ENCODE measurements at places on chromosomes 12 and 14.

DNA sequence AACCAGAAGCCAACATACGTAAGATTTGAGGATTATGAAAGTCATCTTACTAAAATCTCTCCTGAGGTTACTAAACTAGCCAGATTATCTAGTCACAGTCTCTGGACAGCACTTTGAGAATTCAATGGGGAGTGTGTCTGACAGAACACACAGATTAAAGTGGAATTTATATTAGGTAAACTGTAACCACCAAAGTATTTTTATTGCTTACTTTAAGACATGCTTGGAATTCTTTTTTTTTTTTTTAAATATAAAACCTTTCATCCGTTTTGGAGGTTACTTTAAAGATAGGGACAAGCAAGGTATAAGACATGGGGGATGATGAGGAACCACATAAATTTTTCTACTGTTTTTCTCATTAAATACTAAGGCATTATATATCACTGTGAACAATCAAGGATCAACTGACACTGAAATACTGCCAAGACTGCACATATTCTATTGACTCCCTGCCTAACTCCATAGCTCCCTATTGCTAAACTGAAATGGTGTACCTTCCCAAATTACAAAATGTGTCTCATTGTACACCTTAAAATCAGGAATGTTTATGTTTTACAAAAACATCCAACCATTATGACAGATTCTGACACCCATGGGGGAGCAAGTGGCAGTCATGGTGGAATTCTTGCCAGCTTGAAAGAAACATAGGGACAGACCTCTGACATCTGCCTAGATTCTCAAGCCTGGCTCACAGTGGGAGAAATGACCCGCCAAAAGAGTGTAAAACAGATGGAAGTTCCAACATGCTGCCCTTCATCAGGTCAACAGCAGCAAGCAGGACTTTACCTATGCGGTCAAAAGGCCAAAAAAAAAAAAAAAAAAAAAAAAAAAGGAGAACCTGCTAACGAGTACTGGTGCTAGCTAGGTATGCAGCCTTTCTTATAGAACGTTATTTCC is 239.3 kb downstream of the MED13L start:
- no peak for DNase-seq

DNA sequence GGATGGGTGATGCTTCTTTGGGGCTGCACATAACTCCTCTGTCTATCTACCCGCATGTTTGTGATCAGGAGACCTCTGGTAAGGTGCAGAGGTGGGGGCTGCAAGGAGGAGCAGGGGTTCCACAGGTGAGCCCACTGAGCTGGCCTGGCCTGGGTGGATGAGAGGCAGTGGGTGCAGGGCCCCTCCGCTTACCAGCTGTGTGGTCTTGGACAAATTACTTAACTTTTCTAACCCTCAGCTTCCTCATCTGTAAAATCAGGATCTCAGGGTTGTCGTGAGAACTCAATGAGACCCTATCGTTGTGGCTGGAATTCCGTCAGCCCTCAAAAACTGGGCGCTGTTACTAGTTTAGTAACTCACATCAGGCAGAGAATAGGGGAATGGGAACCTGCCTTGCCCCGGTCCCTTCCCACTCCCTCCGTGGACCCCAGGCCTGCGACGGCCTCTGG is 7.5 kb downstream of the PTPN6 start:
- DNase-seq: no peak

DNA sequence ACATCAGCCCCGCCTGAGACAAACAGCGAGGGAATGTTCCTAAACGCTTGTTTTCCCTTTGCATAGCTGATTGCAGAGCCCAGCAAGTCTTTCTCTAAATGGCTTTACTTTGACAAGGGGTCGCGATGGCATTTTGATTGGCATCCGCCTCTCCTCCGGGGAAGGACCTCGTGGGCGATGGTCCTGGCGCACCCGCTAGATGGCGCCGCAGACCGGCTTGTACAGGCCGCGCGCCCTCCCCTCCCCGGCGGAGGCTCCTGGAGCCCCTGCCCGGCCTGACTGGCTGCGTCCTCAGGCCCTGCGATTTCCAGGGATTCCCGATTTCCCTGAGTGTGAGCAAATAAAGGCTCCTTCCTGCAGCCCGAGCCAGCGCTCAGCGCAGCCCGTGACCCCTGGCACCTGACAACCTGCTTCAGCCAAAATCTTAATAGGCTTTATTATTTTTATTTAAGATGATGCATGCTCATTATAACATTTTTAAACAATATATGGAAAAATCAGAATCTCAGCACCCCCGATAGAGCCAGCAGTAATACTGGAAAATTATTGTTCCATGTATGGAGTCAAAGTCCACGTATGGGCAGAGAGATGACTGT is 468.3 kb downstream of the AACS start:
- DNase-seq: peak; percentile 14

DNA sequence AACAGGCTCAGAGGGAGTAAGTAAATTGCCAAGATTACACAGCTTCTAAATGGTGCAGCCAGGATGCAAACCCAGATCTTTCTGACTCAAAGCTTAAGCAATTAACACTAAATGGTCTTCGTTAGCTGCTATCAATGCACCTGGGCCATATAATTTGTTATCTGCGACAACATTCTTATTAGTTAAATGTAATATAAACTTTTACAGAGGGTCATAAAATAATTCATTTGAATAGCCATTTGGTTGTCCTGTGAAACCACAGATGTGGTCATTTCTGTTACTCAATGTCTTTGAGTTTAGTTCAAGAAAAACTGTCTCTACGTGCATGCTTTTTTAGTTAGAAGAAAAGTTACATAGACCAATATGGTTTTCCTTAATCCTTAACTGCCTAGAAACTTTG is 22.1 kb upstream of the NAP1L1 start:
- DNase-seq: no peak

DNA sequence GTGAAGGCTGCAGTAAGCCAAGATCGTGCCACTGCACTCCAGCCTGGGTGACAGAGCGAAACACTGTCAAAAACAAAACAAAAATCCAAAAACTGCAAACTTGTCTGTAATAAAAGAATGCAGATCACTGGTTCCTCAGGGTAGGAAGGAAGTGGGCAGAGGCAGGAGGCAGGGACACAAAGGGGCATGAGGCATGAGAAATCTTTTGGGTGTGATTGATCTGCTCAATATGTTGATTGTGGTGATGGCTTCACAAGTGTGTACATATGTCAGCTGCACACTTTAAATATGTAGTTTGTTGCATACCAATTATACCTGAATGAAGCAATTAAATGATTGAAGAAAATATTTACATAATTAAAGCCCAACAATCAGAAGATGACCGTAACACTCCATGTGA is 117.6 kb downstream of the CMAS start:
- DNase-seq: no peak

DNA sequence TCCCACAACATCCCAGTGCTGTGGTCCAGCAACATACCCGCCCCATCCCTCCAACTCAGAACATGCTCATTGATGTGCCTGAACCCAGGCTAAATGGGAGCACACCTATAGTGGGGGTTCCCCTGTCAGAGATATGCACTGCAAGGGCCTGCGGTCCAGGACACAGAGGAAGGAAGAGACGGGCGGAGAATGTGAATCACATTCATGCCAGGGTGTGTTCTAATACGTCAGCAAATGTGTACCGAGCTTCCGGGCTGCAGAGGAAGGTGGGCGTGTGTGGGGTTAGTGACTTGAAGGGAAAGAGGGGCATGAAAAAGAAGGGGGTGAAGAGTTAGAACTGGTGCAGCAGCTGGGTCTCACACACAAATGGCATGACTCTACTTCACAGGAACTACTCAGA is 83.7 kb downstream of the DPF3 start:
- DNase-seq: no peak

- no peak for DNase-seq
Measured at GRCh38 chr12:45557016-45557415, 172.5 kb upstream of the ARID2 start.

- no peak for DNase-seq
Measured at GRCh38 chr12:98417266-98417665, 98.1 kb upstream of the TMPO start.

DNA sequence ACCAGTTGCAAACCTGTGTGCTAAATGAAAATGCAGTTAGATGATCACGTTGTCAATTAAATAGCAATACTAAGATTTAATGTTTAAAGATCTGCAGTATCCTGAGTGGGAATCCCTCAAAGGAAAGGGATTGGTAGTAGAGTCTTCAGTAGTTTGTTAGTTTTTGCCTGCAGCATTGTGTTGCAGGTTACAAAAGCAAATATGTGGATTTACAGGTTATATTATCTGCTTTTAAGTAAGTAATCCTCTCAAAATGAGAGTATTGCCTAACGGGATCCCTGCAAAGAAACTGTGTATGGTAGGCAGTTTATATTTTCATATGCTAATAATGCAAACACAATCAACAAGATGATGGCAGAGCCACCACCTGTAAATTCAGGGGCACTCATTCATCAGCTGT is 72.2 kb upstream of the OSBPL8 start:
- DNase-seq: no peak

- DNase-seq: peak; percentile 80
Measured at GRCh38 chr12:116376354-116377193, 99.1 kb upstream of the MED13L start.

- DNase-seq: no peak
Measured at GRCh38 chr12:39627914-39628313, 8.3 kb upstream of the ABCD2 start.

DNA sequence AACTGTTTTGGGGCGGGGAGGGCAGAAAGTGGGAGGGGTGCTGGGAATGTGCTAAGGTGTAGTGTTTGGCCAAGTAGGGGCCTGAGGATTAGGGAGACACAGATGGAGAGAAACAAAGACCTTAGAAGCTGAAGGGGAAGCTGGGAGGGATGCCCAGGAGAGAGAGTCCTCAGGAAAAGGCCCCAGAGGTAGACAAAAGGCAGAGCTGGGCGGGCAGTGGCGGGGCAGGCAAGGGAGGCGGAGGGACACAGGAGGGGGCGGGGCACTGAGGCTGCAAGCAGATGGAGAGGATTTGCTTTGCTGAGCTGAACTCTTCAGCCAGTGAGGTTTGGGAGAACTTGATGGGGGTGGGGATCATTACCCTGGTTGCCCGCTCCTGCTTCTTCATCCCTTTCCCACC is 2.8 kb downstream of the PTMS start:
- DNase-seq: peak; percentile 31

All from NCI-H345 (cell line).